ENCODE measurements at places on chromosomes 3 and 15.
A peak's percentile ranks its signal among the peaks of the same experiment; 100 is the strongest.

GRCh38 chr15:91894606-91895005, 41.1 kb downstream of the SLCO3A1 start:
- DNase-seq = no peak

DNA sequence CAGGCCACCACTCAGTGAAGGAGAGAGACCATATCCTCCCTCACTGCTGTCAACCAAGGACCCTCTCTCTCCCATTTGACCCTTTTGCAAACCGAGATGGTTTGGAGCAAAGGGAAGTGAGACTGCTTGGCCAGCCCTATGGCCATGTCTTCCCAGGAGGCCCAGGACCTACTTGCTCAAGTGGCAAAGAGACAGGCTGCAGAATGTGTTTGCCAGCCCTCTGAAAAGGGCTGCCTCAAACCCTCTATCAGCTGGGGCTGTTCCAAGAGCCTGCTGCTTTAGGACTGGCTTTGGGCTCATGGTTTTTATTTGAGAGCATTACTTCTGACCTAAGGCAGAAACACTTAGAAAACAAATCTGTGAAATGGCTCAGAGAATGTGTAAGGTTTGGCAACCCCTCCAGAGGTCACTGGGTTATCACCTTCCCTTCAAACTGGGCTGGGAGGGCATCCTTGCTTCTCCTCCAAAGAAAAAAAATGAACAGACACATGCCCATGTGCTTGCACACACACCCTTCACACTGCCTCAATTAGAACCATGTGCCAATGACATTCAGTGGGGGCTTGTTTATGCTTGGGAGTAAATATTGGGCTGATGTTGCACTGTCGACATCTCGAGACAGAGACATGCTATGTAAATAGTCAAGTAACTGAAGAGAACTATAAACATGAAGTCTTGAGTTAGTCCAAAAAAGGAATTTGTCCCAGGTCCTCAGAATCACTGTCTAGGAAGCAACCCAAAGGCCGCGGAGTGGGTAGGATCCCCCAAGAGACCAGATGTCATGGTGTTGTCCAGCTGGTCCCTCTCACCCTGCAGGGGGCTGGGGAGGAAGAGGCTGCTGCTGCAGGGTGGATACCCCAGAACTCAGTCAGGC, 49.8 kb upstream of the CTDSPL start:
- DNase-seq = no peak

DNA sequence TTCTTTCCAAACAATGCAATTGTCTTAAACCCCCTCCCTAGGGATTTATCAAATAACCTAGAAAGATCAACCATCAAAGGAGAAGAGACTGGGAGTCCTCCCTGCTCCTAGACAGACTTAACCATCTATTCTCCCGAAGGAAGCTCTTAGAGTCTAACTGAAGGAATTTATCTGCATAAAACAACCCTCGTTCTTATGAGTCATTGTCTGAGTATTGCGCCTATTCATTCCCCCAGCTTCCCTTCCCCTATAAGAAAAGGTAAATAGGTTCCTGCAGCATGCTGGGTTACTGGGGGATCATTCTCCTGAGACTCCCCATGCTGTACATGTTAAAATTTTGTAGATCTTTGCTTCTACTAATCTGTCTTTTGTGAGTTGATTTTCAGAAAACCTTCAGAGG, 412.7 kb downstream of the OCA2 start:
- DNase-seq = no peak

- DNase-seq = no peak
Observed at GRCh38 chr3:197025736-197026480, 3.7 kb downstream of the MELTF start.

GRCh38 chr3:72214066-72214951, 429.4 kb upstream of the PROK2 start:
- no peak for DNase-seq

- DNase-seq = no peak
Observed at GRCh38 chr3:88231207-88231606, 81.4 kb downstream of the C3orf38 start.

DNA sequence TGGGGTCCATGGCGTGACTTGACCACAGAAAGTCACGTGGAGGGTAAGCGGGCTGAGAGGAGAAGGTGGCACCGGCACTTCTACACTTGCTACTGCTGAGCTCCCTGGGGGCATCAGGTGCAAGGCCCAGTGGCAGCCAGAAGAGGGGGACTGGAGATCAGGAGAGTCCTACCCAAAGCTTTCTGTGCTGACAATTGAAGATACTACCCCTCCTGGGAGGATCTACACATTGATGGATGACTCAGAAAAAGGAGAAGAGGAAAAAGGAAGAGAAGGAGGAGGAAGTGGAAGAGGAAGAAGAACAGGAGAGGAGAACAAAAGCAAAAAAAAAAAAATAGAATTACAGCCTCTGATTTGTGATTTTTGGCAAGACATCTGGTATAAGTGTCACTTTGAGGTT, 41.2 kb downstream of the MYO5C start:
- no peak for DNase-seq

DNA sequence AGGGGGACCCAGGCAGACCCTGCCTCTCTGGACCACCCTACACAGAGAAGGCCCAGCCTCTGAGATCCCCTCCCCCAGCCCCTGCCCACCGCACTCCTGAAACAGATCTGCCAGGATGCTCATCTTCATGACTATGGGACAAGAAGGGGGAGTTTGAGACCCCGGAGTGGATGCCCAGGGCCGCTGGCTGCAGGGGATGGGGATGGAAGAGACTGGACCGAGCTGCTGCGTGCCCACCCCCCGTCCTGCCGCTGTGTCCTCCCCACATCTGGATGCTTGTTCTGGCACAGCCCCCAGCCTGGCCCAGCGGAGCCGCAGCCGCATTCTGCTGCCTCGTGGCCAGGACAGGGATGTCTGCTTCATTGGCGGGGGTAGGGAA, 30.3 kb upstream of the SEMA3F start:
- no peak for DNase-seq

- DNase-seq = no peak
Observed at GRCh38 chr3:5809586-5810246, 622.2 kb downstream of the EDEM1 start.

DNA sequence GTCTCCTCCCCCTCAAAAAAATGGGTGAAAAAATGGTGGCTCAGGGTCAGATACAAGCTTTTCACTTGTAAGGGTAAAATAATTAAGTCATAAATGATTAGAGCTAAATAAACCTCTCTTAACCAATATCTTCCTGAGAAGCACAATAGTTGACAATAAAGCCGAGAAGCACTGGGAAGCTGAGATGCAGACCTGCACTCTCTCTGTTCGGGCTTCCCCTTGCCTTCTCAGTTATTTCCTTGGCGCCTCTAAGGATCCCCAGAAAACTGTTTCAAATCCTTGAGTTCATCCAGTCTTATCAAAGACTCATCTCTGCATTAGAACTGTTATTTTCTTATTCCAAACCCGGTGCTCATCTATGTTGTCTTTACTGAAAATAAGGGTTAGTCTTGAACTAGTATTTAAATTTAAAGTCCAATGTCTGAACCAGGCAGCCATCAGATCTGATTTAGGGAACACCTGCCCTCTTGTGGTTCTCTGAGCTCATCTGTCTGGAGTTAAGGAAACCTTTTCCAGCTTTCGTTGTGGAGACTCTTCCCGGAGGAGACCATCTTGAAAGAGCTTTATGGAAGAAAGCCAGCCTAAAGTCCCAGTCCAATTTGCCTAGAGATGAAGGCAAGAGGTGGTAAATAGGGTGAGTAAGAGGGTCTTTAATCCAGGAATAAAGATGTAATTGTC, 256.4 kb upstream of the MCTP2 start:
- peak; percentile 32 for DNase-seq

GRCh38 chr3:54578417-54578816, 349.4 kb downstream of the LRTM1 start:
- no peak for DNase-seq

DNA sequence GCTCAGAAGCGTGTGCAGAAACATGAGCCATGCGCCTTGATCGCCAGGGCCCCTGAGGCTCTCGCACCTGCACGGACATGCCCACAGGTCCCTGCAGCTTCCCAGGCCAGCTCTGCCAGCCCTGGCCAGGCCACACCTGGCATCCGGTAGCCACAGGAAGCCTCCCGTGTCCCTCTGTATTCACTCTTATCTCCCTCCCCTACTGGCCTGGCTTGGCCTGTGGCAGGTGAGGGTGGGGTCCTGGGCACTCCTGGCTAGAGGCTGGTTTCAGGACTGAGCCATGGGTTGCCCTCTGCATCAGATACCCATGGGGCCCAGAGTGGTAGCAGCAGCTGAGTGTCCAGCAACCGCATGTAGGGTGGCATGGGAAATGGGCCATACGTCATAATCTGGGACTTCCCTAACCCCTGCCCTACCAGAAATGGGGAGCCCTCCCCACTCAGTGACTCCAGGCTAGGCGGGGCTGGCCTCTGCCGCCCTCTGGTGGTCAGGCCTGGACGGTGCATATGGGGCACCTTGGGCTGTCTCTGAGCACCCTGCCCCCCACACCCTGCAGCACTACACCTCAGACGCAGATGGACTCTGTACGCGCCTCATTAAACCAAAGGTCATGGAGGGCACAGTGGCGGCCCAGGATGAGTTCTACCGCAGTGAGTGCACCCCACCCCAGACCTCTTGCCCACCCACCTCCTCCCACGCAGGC, 12.6 kb upstream of the LMAN1L start:
- DNase-seq = peak; percentile 46

DNA sequence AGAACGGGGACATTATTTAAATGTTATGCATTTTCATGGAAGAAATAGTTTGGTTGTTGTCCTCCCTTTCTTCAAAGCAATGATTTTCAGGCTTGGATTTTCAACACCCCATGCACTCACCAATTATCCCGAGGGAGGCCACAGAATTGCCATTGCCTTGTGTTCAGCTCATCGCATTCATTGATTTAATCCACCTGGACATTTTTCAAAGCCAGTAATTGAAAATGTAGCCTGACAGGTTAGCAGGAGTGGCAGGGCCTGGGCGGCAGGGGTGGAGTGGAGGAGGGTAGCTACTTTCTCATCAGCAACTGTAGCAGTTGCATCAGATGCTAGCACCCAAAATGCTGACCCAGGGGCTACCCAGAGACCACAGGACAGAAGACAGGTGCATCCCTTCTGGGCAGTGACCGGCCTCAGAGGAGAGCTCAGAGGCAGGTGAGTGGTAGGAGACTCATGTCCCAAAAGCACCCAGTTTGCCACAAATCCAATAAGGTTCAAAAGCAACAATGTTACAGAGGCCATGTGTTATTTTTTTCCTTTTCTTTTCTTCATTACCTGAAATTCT, 242.4 kb downstream of the CD47 start:
- DNase-seq = no peak

GRCh38 chr3:167705840-167706239, 28.9 kb downstream of the PDCD10 start:
- DNase-seq = no peak

DNA sequence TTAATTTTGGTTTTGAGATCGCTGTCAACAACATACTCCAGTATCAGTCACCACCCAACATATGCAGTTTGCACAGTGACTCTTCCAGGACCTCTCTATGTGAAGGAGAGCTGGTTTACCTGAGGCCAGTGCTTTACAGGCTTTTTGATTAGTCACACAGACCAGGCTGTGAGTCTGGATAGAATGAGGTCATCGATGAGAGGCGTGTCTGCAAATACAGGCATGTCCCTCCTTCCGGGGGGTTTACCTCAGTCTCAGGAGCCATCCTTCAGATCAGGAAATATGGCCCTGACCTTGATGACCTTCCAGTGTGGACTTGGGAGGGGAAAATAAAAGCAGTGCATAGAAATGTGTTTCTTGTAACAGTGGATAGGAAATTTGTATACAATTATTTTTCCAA, 46.9 kb downstream of the KBTBD12 start:
- peak; percentile 3 for DNase-seq

DNA sequence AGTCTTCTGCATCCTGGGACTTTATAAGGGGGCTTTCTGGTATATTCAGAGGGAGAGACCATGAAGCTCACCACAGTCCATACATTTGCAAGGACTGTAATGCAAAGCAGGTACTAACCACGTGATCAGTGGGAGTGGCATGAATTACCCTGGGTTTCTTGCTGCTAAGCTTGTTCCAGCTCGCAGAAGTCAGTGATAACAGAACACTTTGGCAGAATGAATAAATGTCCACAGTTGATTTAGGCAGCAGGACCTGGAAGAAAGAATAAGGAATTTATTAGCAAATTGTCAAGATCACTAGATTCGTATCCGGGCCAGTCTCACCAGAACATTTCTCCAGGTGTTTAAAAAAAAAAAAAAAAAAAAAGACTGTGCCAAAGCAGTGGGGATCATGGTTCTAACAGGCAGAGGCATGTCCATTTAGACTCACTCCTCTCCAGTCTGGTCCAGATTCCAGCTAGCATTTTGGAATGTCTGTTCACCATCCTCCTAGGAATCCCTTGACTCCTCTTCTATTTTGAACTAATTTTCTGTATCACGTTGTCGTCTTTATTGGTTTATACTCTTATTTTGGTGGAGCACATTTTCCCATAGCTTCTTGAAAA, 24.5 kb downstream of the HHLA2 start:
- DNase-seq = no peak

DNA sequence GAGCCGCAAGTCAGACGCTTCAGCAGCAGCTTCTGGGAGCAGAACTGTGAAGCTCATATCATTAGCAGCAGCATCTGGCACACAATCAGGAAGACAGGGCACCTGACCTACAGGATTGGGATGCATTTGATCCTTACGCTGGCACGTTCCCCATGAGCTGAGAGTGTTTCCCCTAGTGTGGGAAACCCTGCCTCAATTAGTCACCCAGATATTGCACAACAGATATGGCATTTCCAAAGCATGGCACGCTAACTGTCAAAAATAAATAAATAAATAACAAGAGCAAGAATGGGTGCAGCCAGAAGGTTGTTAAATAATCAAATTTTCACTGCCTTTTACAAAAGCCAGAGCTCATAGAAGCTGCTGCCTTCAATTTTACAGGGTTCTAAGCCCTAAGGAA, 189.6 kb upstream of the THBS1 start:
- no peak for DNase-seq

GRCh38 chr3:37030588-37030987, 37.3 kb downstream of the MLH1 start:
- DNase-seq = no peak

GRCh38 chr3:2166552-2166951, 67.9 kb downstream of the CNTN4 start:
- DNase-seq = no peak

DNA sequence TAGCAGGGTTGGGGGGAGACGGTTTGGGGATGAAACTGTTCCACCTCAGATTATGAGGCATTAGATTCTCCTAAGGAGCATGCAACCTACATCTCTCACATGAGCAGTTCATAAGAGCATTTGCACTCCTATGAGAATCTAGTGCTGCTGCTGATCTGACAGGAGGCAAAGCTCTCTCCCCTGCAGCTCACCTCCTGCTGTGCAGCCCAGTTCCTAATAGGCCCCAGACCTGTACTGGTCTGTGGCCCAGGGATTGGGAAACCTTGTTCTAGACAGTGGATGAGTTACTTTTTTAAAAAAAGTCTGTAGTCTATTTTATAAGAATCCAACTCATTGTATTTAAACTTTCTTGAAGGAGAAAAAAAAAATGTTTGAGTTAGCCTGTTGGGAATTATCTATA, 100.0 kb downstream of the HHLA2 start:
- DNase-seq = no peak

GRCh38 chr3:127103080-127103479, 89.9 kb upstream of the PRR23E start:
- DNase-seq = no peak

- DNase-seq = no peak
Observed at GRCh38 chr3:39668420-39668819, 141.0 kb upstream of the MYRIP start.
